ENCODE measurements at places on chromosomes 13 and 19.

DNA sequence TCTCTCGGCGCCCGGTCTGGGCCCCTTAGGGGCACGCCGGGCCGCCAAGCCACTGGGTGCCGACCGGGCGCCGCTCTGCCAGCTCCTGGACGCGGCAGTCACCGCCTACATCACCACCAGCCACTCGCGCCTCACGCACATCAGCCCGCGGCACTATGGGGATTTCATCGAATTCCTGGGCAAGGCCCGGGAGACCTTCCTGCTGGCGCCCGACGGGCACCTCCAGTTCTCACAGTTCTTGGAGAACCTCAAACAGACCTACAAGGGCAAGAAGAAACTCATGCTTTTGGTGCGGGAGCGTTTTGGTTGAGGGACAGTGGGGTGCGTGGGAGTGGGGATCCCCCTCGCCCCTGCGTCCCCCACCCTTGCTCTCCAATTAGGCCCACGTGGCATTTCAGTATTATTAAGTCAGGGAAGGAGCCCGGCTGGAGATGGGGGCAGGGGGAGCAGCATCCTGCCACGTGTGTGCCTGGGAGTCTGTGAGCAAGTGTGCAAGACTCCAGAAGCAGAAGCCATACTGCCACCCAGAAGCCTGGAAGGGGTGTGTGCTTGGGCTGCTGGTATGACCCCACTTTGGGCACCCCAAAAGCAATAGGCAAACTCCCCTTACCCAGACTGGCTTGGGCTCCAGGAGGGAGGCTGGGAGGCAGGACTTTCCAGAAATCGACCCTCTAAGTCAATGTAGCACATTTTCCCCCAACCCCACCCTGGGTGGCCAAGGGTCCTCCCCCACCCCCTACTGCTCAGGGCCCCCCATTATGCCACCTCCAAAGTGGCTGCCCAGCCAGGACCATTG, 35.7 kb downstream of the ZSWIM4 start:
- no peak for DNase-seq

- no peak for DNase-seq
Observed at GRCh38 chr19:33515921-33516320, 5.7 kb downstream of the PEPD start.

DNA sequence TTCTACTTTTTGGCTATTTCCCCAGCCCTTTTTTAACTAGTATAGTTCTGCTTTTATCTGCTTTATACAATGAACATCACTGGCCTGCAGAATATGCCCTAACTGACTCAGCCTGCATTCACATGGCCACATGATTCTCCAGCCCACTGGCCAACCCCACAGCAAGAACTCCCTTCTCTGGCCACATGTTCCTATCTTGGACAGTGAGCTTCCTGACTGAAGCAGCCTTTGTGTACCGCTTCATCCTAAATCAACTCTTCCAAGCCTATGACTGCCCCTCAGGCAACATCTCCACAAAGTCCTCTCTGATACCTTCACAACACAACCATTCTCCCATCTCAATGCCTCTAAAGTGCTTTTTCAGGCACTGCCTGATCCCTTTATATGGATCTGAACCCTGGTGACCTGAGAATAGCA, 214.1 kb downstream of the COL4A1 start:
- DNase-seq = no peak

DNA sequence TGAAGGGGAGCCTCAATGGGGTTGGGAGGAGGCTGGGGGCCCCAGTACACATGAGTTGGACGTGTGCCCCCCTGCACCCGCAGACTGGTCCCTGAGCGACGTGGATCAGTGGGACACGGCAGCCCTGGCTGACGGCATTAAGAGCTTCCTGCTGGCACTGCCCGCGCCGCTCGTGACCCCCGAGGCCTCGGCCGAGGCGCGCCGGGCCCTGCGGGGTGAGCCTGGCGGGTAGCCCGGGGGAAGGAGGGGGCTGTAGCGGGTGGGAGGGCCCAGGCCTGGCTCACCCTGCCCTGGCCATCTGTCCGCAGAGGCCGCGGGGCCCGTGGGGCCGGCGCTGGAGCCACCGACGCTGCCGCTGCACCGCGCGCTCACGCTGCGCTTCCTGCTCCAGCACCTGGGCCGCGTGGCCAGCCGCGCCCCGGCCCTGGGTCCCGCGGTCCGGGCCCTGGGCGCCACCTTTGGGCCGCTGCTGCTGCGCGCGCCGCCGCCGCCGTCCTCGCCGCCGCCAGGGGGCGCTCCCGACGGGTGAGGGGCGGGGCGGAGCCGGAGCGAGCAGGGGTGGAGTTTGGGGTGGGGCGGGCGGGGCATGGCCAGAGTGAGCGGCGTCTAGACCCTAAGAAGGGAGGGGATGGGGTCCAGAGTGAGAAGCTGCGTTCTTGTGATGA, 8.1 kb downstream of the PIK3R2 start:
- DNase-seq = peak; percentile 69

DNA sequence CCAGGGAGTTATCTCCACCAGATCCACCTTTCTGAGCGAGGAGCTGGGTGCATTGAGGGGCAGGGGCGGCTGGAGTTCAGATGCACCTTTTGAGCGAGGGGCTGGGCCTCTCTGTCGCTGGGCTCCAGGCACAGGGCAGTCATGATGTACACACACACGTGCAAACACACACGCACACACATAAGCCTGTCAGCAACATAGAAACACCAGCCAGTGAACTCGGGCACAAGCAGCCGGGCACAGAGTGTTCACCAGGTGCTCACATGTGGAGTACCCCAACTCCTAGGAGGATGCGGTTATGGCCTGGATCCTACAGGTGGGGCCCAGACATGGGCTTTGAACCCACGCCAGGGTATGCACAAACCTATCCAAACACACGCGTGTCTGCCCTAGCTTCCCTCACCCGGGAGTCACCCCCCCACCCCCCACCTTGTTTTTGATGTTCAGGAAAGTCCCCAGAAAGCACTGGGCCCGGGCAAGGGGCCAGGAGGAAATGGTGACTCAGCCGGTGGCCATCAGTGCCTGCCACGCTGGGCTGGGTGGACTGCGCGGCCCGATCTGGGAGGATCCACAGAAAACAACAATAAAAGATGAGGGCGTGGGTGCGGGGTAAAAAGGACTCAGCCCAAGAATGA, 13.3 kb downstream of the ARRDC2 start:
- no peak for DNase-seq

- no peak for DNase-seq
Observed at GRCh38 chr13:59247171-59247570, 916.6 kb downstream of the DIAPH3 start.

DNA sequence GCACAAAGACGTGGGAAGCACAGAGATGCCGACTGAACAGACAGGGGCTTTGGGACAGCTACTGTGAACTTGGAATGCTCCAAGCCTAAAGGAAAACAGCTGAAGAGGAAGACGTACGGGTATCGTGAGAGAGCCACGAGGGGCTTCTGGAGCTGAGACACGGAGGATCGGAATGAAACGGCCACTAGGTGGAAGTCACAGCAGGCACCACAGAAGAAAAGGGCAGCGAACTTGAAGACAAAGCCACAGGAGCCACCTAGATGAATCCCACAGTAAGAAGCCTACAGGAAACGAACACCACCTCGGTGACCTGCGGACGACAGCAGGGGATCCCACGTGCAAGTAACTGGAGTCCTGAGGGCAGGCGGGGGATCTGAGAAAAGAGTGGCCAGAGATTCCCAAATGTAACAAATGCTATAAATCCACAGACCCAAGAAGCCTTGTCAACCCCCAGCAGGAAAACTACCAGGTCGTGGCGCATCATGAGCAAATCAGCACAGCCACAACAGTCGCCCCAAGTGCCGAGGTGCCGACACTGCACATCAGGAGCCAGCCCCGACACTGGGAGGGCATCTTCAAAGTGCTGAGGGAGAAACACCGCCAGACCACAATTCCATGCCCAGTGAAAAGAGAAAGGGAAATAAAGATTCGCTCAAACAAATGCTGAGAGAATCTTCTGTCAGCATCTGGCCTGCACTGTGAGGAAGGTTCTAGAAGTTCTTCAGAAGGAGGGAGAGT, 39.3 kb upstream of the ISYNA1 start:
- DNase-seq = no peak

DNA sequence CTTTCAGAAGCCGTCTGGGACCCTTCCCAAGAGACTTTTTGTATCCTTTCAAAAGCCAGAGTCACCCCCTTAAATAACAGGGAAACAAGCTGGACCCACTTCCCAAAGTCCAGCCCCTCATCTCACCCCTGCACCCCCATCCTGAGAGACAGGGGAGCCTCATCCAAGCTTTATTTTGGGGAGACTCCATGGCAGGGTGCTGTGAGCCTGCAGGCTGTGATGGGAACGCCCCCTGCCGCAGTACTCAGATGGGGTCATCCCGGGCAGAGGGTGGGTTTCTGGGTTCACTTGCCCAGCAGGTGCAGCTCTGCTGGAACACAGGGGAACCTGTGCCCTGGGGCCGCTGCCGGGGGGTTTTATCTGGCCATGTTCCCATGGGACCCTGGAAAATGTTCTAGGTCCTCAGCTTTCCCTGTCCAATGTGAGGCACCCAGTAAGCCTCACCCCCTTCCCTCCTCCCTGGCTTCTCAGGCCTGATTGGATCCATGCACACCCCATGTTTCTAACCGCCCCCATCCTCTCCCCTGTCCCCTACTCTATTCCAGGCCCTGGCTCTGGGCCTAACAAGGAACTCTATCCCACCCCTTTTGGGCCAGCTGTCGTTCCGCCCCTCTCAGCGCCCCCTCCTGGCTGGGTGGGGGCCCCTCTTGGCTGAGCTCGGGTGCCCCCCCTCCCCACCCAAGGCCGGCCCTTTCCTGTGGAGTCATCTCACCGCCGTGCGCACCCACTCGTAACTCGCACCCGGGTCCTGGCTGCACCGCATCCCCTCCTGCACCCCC, 1.0 kb downstream of the HIF3A start:
- DNase-seq = no peak

- DNase-seq = no peak
Observed at GRCh38 chr13:31246918-31247317, 47.1 kb downstream of the B3GLCT start.

DNA sequence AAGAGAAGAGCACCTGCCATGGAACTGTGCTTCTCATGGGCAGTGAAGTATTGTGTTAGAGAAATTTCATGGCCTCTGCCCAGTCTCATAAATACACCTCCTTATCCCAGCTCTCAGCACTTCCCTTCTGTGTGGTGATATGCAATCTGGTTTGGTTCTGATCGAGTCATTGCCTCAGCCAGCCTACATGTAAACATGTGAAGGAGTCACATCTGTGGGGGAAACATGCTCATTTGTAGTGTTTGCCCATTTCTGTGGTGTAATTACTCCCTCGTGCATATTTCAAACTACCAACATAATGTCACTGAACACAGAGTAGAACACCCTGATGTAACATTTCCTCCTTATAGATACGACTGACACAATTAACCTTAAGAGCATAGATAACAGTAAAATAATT, 183.0 kb downstream of the DCT start:
- DNase-seq = no peak

GRCh38 chr13:28000567-28000966, 12.1 kb upstream of the URAD start:
- no peak for DNase-seq

- peak; percentile 82 for DNase-seq
Observed at GRCh38 chr19:15177269-15178116, 23.3 kb downstream of the NOTCH3 start.

- no peak for DNase-seq
Observed at GRCh38 chr19:50406829-50407228, 11.9 kb upstream of the SPIB start.

GRCh38 chr19:16899566-16900075, 10.8 kb downstream of the F2RL3 start:
- DNase-seq = no peak

GRCh38 chr19:12867120-12868099, 13.8 kb downstream of the DNASE2 start:
- DNase-seq = no peak

GRCh38 chr13:40344270-40345148, 321.9 kb downstream of the FOXO1 start:
- no peak for DNase-seq

DNA sequence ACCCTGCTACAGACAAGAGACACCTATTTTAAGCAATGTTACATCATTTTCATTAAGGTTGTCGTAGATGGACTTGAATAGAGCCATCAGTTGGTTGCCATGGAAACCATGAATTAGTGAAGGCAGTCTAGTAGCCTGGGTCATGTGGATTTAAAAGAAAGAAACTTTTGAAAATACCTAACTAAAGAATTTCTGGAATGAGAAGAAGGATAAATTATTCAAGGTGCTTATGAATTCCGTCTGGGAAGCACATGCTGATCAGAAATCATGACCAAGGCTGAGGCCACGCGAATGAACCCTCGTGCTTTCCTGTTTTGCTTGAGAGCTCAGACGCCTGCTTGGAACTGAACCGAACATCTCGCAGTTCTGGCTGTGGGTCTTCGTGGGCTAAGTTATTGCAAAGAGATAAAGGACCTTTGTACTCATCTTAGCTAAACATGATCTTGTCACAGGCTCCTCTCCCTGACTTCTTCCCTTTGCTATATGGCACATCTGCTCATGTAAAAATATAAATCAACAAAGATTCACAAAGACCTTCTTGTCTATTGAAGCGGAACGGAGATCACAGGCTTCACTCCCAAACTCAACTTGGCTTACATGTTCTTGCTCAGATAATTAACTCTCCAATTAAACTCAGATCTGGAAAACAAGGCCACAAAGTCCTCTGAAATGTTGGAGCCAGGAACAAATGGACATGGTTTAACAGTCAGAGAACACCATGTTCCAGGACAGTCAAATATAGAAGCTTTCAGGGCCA, 140.2 kb downstream of the NUFIP1 start:
- no peak for DNase-seq

DNA sequence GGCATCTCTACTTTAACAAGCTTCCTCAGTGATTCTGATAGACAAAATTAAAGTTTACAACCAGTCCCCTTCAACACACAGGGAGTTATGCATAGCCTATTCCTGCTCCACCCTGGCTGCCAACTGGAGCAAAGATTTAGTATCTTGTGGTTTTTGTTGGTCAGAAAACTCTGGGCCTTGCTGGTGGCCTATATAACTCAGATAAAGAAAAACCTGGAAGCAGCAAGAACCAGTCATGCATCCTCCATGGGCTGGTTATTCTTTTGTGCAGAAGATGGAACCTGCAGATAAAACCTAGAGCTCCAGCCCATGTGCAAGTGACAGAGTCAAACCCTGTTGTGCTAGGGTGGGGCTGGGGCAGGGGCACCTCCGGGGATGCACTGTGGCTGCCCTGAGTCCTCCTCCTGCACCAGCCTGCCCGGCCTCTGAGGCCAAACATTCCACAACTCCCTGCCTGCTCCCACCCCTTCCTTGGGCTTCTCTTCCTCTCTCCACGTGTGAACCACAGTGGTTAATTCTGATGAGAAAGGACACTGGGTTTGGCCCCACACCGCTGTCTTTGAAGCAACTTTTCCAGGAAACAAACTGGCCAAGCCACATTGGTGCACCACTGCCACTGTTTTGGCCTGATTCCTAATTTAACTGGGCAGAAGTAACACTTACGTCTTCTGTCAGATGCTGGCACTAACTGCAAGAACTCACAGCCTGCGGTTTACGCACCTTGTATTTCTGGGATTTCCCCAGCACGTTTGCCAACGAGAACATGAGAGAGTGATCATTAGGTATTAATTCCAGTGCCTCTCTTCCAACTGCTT, 23.3 kb upstream of the GGACT start:
- peak; percentile 32 for DNase-seq

GRCh38 chr19:33486407-33486806, 35.2 kb downstream of the PEPD start:
- no peak for DNase-seq

- no peak for DNase-seq
Observed at GRCh38 chr13:86591862-86592261, 792.6 kb upstream of the SLITRK6 start.

GRCh38 chr13:99086267-99087097, 108.6 kb upstream of the DOCK9 start:
- peak; percentile 52 for DNase-seq

- DNase-seq = no peak
Observed at GRCh38 chr13:67120872-67121531, 109.1 kb downstream of the PCDH9 start.

- DNase-seq = no peak
Observed at GRCh38 chr19:50797781-50798658, 7.8 kb downstream of the ACP4 start.

Measured in central memory CD8-positive, alpha-beta T cell (primary cell).